ENCODE measurements at places on chromosomes 3 and 15.

DNA sequence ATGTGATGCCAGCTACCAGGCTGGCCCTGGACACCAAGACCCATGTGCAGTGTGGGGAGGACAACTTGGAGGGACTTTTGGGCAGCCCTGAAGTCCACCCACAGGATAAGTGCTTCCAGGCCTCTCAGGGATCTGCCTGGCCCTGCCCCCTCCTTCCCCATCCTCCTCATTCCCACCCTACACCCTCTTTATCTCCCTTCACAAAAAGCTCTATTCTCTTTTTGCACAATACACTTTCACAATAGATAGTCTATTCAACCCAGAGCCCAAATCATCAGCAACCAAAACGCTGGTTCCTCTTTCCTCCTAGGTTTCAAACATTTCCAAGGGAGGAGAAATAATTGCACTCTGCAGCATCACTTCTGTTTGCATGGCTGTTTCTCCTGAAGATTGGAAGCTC lies 7.8 kb upstream of the ZNF710 start:
- no peak for DNase-seq

DNA sequence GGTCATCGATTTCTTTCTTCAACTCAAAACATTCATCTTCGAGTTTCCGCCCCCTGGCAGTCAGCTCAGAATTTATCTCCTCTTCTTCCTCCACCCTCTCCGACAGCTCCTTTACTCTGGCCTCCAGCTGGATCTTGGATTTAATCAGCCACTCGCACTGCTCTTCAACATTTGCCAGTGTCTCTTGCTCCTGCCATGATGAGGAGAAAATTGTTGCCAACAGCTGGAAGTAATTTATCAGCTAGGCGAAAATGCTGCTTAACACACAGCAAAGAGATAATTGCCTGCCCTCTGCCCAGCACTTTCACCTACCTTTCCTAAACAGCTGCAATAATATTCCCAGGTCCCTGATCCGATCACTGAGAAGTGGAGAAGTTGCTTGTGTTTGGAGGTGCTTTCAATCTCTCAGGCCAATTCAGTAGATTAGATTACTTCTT lies 69.3 kb downstream of the MYH15 start:
- DNase-seq = no peak

DNA sequence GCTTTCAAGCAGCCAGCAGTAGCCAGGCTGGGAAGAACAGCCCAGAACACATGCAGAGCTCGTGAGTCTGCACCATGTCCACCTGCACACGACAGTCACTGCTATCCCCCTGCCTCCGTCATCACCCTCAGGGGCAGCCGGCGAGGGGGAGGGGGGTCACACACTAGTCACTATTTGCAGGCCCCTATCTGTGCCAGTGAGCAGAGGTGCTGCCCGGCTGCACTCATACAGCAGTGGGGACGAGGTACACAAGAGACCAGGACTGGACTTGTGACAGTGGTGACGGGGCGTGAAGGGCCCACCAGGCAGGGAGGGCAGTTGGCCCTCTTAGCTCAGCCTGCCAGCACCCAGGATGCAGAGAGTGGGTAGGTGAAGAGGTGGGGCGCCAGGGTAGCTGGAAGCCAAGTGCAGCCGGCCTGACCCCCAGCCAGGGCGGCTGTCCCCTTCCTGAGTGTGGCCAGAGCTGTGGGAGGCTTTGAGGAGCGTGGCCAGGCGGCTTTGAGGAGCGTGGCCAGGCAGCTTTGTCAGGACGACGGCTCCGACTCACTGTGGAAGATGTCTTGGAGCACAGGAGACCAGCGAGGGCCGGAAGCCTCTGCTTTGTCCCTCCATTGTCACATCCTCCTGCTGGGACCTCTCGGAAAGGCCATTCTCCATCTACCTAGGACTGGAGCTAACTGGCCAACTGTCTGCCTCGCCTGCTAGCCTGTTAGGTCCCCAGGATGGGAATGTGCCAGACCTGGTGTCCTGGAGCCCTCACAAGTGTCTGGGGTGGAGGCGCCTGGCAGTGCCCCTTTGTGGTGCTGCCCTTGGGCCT lies 52.1 kb upstream of the FGD5 start:
- DNase-seq = no peak

DNA sequence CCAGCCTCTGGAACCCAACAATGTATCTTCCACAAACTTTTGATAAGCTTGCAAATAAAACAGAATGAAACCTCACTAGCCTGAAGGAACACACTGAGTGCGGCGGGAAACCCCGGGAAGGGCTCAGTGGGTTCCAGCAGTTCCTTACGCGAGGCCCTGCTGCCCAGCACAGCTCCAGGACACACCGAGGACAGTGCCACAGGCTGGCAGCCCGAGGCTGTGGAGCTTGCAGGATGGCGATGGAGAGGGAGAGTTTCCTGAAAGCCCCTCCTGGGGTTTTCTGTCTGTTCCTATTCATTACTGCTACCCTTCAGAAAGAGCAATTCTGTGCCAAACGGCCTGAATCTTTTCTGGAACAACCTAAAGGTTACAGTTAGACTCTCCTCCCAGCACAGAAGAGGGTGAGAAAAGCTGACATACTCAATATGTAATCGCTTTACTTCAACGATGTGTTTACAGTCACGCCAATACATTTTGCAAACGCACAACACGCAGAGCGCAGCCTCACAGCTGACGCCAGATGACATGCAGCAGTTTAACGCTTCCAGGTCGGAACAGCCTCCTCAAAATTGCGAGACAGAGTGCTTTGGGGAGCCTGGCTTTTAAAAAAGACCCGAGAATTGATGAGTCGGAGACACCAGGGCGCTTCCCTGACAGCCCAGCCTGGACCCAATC lies 57.1 kb upstream of the RPL32 start:
- no peak for DNase-seq

DNA sequence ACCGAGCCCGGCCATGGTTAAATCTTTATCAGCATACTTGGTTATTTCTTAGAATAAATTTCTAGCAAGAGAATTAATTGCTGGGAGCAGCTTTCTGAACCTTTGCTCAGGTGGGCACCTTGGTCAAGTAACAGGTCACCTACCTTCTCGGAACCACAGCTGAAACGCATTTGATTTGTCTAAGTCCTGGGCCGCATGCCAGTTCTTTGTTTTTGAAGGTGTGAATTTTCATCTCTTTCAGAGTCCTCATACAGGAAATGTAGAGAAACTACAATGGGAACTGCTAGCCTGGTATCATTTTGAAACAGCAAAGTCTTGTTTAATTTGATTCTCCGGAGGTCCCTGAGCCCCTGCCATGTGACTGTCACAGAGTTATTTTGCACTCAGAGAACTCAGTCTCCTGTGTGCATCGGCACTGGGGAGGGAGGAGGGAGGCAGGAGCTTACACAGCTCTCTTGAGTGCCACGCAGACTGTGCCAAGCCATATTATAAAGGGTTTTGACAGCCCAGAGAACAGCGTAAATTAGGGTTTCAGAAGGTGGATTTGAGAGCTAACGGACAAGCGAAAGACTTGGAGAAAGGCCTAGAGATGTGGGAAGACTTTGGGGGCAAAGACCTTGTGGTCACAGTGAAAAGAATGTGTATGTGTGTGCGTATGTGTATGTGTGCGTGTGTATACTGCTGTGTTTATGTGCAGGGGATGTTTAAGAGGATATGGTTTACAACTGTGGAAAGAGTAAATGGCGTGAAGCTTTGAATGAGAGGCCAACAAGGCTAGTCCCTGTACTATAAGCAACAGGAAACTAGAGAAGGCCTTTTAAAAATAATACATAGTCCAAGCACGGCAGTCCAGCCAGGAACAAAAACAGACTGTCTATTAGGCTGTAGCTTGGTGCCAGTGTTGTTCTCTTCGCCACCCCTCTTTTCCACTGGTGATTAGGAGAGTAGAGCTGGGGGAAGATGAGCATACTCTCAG lies 61.8 kb upstream of the ATP13A3 start:
- DNase-seq = no peak

Data from cerebellar nuclear complex (tissue), 1 donor.